Retina (tissue), 1 donor: ENCODE measurements at places on chromosomes 2 and 18.

DNA sequence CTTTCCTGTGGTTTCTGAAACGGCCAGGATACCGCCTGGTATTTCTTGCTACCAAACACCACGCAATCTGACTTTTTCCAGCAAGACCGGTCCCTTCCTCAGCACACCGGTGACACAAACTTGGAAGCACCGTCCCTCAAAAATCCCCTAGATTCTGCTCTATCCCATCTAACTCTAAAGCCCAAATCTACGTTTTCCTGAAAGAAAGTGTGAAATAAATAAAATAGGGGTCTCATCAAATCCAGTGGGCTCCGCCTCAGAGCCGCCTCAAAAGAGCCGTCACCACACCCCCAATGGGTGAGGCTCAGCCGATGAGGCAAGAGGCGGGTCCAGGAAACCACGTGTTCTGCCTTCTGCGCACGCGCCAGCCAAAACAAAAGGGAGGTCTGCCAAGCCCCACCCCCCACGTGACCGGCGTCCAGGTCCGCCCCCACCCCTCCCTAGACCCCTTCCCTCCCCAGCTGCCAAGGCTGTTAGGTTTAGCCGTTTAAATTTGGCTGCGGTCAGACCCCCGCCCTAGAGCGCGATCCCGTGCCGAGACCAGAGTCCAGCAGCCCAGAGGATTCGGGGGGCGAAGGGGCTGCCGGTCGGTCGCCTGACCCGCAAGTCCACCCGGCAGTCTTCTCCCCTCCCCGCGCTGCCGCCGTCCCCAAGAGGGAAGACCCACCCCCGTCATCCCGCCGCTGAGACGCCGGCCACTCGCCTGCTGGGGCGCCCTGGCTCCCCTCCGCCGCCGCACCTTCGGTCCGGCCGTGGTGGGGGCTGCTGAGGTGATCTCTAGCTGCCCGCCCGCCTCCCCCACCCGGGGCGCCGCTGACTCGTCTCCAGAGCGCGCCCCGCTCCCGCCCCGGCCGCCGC is 534 bp downstream of the KANSL1L start:
- DNase-seq: peak; percentile 94

GRCh38 chr2:240727913-240728312 is 36.2 kb downstream of the AQP12A start:
- DNase-seq: no peak

- DNase-seq: peak; percentile 79
Observed at GRCh38 chr2:233449081-233449901, 95.0 kb downstream of the DGKD start.

GRCh38 chr2:2764001-2764355 is 432.9 kb upstream of the MYT1L start:
- no peak for DNase-seq

DNA sequence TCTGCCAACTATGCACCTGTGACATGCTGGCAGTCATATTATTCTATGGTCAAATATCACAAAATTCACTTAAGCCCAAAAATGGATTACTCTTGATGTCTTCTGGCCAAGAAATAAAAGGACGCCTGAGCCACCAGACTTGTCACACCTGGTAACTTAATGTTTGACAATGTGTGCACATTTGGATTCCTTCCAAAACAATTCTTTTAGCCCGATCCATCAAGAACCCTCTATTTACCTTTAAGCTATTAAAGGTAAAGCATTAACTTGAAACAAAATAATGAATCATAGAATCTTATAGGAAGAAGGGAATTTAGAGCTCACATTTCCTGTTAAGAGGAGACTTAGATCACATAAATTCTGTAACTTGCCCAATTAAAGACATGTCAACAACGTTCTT is 46.5 kb upstream of the NFU1 start:
- no peak for DNase-seq

DNA sequence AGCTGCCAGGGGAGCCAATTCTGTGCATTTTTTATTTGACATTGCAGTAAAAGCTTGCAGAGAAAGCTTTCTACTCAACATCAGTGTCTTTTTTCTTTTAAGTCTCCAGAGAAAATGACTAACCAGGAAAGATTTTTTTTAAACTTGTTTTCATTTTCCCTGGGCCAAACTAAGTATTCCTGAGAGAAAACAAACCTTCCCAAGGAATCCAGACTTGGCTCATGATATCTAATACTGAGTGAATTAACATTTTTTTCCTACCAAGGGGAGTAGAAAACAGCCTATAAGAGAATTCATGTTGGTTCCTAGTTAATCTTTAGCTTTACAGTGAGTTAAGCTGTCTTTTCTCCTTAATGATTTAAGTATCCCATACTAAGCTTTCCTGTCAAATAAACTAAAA is 46.7 kb downstream of the DAPL1 start:
- DNase-seq: no peak

- DNase-seq: no peak
Observed at GRCh38 chr2:198657512-198658121, 800.1 kb downstream of the SATB2 start.

GRCh38 chr2:230008708-230009066 is 60.0 kb downstream of the SLC16A14 start:
- no peak for DNase-seq

DNA sequence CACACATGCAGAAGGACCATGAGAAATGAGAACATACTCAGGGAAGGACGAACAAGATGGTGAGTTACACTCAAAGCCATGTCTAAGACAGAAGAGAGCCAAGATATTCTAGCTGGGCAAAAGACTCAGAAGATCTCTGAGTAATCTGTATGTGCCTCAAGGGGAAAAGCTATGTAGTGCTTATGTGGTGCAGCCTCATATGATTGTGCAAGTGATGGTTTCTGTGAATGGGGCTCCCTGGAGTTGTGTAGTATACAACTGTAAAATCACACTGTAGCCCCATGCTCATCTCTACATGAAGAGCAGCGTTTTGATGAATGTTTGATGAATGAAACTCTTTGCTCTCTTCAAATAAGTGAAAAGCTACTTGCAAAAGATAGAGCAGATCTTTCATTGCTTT is 57.5 kb downstream of the OSR1 start:
- DNase-seq: no peak

DNA sequence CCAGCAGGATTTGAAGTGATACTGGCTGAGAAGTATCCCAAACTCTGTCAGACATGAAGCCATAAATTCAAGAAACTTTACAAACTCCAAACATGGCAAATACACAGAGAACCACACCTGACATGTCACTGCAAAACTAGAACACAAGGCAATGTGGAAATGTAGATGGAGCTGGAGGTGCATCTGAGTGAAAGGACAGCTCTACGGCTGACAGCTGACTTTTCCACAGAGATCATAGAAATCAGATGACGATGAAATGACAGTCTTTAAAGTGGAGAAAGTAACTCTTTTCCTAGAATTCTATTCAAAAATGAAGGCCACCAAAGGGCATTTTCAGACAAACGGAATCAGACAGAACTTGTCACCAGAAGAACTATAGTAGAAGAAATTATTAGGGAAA is 97.5 kb downstream of the LDLRAD4 start:
- DNase-seq: no peak

DNA sequence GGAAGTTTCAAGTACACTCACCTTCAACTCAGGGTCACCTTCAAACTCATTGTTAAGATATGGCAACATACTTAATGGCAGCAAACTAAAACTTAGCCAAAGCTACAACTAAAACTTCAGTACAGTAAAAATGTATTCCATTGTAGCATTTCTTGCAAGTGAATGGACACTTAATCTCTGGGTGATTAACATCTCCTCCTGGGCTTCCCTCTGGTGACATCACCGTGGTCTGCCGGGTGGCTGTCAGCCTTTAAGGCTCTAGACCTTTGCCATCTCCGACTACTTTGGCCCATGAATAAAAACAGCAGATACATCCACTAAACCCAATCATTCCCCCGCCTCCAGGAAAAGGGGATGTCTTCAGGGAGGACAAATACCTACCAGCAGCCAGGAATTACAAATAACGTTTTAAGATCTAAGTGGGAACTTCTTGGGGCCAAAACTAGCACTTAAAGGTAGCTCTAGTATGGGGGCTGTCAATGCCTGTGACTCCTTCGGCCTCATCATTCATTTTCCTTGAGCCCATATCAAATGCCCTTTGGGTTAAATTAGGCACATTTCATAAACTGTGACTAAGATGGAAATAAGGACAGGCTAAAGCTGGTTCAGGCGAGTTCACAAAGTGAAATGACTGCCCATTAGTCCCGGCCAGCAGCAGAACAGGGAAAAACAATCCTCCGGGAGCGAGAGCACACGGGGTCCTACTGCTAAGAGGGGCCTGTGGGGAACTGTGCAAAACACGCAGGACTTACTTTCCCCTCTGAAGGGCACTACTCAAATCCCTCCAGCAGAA is 1.1 kb downstream of the TFCP2L1 start:
- DNase-seq: no peak

DNA sequence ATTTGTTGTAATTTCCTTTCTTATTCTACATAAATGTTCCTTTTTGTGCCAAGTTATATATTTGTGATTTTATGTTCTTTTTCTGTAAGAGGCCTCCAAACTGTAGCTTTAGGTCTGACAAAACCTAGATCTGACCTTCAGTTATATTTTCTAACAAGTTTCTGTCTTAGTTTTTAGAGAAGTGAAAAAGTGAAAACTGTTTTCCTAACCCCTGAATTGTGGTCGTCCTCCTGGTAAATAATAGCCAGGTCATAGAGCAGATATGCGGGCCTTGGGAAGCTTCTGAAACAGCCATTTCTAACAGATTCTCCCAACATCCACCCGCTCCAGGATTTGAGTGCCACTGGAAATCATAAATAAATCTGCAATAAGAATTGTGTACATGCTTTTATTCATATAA is 398.4 kb upstream of the CWC22 start:
- DNase-seq: no peak

DNA sequence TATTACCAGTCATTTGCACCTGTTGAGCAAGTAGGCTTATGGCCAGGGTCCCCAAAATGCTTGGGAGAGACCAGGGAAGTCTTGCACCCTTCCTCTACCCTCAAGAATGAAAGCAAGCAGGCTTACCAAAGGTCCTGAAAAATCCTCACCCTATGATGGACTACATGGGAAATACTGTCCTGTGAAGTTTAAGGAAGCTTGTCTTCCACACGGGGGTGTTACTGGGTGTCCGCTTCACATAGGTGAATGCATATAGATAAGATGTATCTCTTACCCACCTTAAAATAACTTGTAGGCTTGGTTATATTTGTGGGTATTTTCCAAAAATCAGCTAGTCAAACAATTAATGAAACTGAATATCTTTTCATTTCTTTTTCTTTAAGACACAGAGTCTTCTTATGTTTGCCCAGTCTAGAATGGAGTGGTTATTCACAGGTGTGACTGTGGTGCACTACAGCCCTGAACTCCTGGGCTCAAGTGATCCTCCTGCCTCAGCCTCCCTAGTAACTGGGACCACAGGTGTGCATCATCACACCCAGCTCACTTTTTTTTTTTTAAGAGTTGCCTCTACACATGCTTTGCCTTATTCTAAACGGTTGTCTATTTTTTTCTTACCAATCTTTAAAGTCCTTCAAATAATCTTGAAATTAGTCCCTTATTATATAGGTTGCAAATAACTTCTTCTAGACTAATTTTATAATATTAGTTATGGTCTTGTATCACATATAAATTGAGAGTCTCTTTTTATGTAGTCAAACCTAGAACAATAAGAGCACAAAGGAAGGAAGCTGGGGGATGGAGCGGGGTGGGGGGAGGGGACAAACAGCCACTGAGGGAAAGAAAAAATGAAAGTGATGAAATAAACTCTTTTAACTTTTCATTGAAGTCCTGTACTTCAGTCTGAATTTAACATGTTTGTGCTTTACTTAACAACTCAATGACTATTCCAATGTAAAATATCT is 49.0 kb downstream of the CERKL start:
- no peak for DNase-seq

GRCh38 chr18:58827886-58828285 is 36.8 kb upstream of the ZNF532 start:
- no peak for DNase-seq

DNA sequence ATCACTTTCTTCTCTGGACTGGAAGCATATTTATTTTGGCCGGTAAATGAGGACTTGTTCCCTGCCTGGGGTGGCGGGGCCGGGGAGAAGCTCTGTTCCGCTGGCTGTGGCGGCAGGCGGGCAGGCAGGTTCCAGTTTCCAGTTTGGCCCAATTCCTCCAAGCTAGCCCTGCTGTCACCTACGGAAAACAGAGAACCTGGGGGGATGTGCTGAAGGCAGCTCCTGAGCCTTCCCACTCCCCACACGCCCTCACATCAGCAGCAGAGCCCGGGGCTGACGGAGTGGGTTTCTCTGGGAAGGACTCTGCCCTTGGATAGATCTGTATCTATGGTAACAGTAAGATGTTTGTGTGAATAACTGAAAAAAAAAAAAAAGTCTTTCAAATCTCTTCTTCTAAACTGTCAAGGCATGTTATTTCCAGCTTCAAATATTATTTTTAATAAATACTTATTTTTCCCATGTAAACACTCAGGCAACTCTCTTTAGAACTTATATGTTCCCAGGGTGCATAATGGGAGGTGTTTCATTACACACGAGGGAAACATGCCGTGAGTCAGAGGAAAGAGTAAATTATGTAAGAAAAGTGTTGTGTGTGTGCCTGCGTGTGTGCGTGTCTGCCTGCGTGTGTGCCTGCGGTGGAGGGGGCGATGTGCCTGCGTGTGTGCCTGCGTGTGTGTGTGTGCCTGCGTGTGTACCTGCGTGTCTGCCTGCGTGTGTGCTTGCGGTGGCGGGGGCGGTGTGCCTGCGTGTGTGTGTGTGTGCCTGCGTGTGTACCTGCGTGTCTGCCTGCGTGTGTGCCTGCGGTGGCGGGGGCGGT is 116.1 kb upstream of the ZNF516 start:
- DNase-seq: peak; percentile 52

GRCh38 chr2:116802671-116803070 is 1011.8 kb upstream of the DDX18 start:
- DNase-seq: no peak

GRCh38 chr2:237281836-237282306 is 132.1 kb downstream of the COL6A3 start:
- no peak for DNase-seq

- no peak for DNase-seq
Observed at GRCh38 chr18:60978338-60978737, 354.9 kb upstream of the CDH20 start.

DNA sequence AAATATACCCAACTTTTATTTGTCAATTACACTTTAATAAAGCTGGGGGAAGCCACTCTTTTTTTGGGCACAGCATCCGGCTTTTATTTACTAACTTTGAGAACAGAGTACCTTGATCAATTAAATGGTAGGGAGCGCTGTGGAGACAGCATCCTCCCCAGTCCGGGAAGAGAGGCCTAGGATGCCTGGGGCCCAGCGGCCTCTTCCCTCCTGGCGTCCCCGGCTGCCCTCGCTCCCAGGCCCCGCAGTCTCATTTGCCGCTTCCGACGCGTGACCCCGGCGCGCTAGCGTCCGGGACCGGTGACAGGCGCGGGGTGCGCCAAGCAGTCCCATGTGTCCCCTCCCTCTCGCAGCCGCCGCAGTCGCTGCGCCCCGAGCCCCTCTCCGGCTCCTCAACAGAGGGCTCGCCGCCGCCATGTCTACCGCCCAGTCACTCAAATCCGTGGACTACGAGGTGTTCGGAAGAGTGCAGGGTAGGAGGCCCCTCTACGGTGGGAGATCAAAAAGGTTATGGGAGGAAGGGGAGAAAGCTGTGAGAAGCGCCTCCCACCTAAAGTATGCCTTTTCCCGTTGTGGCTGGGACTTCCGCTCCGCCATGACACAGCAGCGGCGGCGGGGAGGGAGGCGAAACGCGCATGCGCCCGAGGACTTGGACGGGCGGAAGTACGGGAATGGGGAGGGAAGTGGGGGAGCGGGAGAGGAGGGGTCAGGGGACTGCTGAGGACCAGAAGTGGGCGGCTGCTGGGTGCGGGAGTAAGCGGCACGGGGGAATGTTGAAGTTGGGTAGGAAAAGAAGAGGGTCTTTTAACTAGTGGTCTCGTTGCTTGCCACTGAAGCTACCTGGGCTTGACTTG is at the start of gene ACYP2:
Gene ACYP2 (plus strand): TSS at position 332 of the 854 bp plus-strand sequence.
- DNase-seq: peak; percentile 97

GRCh38 chr2:221671515-221671914 is 99.4 kb upstream of the EPHA4 start:
- no peak for DNase-seq
